ENCODE measurements at places on chromosomes 5 and 9.

- no peak for DNase-seq
Observed at GRCh38 chr9:7209016-7209715, 451.4 kb downstream of the KDM4C start.

DNA sequence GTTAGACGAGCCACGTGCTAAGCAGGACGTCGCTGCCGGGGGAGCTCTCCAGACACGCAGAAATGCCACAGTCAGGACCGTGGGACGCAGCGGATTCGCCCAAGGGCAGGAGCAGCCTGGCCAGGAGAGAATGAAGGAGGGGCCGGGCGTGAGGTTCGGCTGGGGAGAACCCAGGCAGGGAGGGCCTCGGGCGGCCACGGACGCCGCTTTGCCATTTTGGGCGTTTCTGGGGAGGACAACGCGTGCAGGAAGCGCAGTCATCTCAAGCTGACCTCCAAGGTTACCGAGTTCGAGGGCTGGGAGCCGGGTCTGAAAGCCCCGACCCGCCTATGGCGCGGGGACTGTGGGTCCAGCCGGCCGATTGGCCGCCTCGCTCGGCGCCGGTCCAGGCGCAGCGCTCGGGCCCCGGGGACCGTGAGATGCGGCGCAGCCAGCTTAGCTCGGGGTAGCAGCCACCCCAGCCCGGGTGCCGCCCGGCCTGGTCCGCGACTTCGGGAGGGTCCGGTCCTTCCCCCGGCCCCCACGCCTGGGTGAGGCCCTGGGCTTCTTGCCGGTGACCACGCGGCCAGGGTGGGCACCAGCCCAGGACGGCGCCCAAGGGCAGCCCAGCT, 760 bp upstream of the MAN1B1 start:
- no peak for DNase-seq

- peak; percentile 22 for DNase-seq
Observed at GRCh38 chr5:163347671-163348070, 89.7 kb upstream of the CCNG1 start.

DNA sequence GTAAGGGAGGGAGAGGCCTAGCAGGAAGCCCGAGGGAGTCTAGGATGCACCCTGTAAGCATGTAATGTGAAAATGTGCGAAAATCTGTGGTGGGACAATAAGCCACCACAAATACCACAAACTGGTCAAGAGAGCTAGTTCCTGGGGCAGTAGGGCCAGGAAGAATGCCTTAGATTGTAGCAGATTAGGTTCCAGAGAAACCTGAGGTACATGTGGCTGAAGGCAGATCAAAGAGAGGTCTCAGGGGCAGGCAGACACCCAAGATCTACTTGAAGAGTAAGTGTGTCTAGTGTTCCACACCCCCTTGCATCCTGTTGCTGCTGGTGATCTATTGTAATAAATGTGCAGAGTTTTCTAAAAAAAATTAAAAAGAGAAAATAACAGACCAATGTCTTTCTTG, 1677.3 kb upstream of the CDH6 start:
- no peak for DNase-seq

DNA sequence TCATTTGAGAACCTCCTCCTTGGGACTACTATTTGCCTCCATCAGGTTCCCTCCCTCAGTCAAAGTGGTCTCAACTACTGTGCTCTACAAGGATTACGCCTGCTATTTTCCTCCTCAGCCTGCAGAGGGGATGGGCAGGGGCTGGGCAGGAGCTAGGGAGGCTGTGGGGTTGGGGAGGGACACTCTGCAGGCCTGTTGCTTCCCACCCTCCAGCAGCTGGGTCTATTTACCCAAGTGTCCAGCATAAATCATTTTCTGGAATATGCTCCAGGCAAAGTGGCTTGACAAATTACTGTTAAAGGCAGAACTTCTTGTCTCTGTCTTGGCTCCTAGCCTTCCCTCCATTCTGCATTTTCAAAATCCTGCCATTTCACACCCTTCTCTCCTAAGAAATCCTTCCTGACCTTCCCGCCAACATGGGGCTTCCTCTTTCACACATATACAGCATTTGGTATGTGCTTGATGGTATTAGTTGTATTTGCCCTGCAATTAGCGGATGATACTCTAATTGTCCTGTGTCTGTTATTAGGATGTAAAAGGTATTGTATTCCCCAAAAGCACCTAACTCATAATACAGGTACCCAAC, 106.7 kb downstream of the EFNA5 start:
- DNase-seq = no peak

GRCh38 chr5:14134771-14135170, 8.4 kb upstream of the TRIO start:
- no peak for DNase-seq

DNA sequence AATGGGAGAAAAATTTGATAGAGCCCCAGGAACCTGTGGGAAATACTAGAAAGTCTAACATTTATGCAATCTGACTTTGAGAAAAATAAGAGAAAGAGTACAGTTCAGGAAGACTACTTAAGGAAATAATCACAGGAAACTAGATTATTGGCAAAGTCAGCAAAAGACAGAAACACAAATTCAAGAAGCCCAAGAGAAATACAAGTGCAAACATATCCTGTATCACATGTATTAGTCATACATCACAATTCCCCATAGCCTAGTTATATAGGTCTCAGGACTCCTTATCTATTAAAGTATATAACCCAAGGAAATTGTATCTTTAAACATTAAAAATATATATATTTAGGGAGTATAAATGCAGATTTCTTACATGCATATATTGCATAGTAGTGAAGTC, 100.8 kb downstream of the HOMER1 start:
- DNase-seq = no peak

- DNase-seq = no peak
Observed at GRCh38 chr5:43110606-43111170, 10.0 kb upstream of the ZNF131 start.

- no peak for DNase-seq
Observed at GRCh38 chr5:131677115-131677514, 42.1 kb upstream of the RAPGEF6 start.

GRCh38 chr9:135075234-135076142, 12.0 kb upstream of the OLFM1 start:
- no peak for DNase-seq

GRCh38 chr5:158534203-158534602, 565.5 kb downstream of the EBF1 start:
- DNase-seq = no peak

DNA sequence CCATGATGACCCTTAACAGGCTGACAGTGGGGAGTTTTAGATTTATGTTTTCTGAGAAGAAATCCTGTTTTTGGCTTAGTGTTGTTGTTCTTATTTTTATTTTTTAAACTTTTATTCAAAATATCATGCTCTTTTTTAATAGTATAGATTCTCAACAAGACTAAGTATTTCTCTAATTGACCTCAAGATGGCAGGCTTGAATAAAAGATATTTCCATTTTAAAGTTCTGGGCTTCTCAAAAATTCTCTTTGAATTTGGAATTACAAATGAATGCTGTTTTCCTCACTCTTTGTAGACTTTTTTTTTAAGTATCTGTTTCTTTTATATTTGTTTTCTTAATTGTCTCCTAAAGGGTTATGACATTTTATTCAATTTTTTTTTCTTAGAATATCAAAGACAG, 50.0 kb upstream of the SH3GL2 start:
- DNase-seq = no peak

DNA sequence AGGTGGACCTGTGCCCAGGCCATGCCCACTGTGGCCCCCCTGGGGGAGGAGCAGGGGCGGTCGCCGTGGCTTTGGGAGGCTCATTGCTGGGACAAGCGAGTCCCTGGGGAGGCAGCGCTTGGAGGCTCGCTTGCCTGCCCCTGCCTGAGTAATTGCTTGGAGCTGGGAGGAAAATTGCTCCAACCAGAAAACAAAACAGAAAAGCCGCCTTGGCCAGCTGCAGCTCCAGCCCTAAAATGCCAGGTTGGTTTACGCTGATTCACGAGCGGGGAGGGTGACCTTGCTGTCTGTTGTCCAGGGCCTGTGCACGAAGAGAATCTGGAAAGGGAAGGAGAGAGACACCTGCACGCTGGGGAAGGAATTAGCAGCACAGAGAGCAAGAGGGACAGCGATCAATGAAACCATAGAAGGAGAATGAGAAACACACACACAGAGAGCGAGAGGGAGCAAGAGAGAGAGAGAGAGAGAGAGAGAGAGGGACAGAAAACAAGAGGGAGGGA, 25.3 kb downstream of the NTNG2 start:
- DNase-seq = no peak

DNA sequence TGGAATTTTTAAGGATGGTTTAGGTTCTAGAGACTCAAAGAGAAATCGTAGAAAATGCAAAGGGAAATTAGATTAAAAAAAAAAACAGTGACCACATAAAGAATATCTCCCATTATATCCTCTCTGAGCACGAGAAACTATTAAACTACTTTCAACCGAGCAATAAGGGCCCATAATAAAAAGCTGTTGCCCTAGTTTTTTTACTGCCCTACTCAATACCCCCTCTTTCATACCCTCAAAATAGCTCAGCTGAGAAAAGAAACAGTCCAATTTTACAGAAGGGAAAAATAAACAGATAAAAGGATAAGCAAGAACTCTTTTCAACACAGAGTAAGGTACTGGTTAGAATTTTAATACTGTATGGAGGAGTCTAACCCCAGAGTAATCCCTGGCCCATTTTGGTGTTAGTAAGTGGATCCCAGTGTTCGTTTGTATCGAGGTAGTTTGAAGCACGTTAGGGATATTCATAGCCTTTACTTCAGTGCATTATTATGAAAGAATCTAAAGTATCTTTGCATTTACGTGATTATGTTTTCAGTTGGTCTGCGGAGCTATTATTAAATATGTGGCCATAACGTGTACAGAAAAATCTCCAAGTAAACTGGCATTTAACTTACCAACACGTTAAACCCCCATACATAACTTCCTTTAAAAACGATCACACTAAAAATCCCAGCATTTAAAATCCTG, 980 bp upstream of the RHOBTB3 start:
- DNase-seq = no peak

All from glomerular endothelial cell (primary cell).